ENCODE measurements at places on chromosomes 7 and 10. TPM values are rescaled to one million over a fixed set of nuclear protein-coding genes. Genes with fewer than 3 reads are reported as not detected.

The LRRTM3 gene
- polyA plus RNA-seq = not detected

DNA sequence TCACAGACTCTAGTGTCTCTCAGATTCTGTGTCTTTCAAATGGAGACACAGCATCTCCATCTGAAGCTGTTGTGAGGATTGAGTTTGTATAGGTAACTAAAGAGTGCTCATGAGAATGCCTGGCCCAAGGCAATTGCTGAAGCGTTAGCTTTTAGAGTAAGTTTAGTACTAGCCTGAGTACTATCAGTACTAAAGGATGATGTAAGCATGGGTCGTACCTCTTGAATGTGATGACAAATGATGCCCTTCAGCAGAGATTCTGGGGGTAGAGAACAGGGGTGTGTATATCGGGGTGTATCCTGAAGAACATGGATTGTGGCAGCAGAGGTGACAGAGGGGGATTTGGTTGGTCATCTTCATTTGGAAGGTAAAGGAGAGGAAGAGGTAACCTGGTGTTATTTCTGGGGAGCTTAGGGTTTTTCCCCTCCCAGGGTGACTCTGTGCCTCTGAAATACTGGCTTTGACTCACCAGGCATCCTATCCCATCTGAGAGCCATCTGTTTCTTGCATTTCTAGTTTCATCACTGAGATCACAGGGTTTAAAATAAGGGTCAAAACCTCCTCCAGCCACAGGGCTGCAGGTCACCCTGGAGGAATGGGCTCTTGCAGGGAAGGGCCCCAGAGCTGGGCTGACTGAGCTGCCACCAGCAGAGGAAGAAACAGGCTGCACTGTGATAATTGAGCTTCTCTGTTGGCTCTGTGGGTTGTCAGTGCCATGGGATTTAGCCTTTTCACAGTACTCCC lies 756.0 kb downstream of the KCNMA1 start:
- DNase-seq = no peak

- no peak for DNase-seq
Measured at GRCh38 chr7:144474363-144474762, 70.9 kb upstream of the NOBOX start.

GRCh38 chr10:132634947-132635271 lies 97.3 kb downstream of the INPP5A start:
- DNase-seq = no peak

The MYOF gene
- polyA plus RNA-seq = not detected

- DNase-seq = no peak
Measured at GRCh38 chr10:13383399-13383761, 35.3 kb upstream of the SEPHS1 start.

The MINDY4 gene
- polyA plus RNA-seq = 0.94 TPM

The SCART1 gene
- 0.49 TPM for polyA plus RNA-seq

- DNase-seq = no peak
Measured at GRCh38 chr7:96241855-96242254, 80.0 kb downstream of the SLC25A13 start.

DNA sequence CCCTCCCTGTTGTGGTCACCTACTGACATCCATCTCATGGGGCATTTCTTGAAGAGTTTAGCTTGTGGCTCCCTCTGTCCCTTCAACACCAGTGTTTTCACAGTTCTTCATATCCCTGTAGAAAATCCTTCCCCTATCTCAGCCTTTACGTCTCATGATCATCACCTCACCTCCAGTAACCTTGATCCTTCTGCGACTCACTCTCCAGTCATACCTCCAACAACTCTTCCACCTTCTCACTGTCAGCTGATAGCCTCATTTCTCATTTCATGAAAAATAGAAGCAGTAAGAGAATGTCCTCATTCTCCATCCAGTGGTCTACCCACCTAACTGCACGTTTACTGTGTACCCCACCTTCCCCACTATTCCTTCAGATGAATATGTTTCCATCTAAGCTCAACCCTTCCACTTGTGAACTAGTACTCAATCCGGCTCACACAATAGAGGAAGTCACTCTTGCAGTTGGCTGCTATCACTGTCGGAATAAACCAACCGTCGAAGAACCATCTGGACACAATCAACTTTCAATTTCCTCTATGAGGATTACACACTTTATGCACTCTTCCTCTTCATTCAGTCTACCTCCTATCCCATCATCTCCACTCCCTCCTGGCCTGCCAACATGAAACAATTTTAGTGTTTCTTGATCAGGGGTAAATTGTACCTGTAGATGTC lies 256.0 kb downstream of the AHR start:
- DNase-seq = no peak

DNA sequence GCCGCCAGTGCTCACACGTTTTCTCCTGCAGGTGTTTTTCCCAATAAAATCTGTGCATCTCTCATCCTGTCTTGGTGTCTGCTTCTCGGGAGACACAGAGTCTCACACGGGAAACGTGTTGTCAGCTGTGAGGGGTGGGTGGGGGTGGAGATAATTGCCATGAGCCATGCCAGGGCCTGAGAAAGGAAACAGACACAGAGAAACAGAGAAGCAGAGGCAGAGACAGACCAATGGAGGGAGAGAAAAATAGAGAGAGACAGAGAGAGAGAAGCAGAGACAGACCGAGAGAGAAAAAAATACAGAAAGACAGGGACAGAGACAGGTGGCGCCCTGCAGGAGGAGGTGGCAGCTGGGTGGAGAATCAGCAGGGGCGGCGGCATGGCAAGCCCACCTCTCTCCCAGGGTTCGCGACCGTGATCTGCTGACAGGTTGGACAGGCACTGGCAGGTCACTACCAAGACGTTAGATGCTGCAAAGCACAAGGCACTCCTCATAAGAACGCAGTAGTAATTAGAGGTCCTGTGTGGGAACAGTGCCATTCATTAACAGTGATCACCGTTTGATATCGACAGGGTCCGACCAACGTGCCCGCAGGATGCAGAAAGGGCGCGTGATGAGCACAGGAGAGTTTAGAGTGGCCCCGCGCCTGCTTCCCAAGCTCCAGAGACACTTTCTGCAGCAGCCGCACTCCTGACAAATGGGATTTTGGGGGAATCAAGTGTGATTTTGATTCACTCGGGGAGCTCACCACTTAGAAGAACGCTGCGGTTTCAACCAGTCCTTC lies 70.5 kb upstream of the INSIG1 start:
- no peak for DNase-seq

DNA sequence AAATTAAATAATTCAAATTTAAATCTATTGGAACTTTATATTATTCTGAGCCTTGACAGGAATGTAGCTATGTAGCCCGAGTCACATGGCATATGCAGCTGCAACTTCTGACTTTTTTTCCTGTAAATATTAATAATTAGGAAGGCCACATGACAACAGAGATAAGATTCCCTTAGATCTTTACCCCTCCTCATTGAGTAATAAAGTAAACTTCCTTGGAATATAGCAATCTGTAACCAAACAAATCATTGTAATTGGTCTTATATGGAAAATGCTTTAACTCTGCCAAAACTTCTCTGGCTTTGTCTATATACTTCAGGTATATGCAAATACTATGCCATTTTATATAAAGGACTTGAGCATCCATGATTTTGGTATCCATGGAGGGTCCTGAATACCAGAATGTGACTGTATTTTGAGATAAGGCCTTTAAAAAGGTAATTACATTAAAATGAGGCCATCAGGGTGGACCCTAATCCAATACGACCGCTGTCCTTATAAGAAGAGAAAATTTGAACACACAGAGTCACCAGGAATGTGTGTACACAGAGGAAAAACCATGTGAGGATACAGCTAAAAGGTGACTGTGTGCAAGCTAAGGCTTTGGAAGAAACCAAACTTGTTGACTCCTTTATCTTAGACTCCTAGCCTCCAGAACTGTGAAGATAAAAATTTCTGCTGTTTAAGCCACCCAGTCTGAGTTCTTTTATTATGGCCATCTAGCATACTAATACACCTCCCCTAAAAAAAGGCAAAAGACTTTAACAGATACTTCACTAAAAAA lies 222.0 kb downstream of the CTNNA3 start:
- no peak for DNase-seq

DNA sequence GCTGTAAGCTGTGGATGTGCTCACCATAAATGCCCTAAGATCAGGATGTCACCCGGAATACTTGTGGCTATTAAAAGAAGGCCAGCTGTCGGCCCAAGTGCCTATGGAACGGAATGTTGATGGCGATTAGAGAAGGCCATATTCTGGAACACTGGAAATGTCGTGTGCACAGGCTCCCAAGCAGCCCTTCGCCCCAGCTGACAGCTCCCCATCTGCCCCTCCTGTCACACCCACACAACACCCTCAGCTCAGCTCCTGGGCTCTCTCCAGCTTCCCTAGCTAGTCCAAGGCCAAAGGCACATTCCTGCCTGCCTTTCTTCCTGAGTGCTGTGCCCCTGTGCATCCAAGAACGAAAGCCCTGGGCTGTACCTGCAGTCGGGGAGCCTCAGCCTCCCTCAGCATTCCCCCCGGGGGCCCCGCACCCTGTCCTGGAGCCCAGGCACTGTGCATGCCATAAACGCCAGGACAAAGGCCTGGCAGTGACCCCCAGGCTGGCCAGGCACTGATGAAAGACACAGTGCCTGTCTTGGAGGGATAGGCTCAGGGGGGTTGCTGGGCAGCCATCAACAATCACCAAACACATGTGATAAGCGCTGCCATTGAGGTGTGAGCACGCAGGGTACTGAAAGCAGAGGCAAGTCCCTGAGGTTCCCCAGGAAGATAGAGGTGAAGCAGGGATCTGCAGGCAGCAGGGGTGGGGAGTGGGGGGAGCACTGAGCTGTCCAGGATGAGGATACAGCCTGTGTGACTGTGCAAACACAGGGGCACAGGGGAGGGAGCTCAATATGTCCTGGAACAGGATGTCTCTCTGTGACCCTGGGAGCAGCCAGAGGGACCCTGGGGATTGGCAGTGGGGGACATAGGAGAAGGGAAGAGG lies 3.7 kb upstream of the LDB3 start:
- DNase-seq = no peak

- DNase-seq = no peak
Measured at GRCh38 chr10:71396711-71397295, at the start of gene CDH23. Gene CDH23 (plus strand): TSS chr10:71396920. CDS start chr10:71439832, 42,912 bp downstream.
